Progenitor cell of endocrine pancreas (in vitro differentiated cells): ENCODE measurements at places on chromosomes 4 and X. TPM values are rescaled to one million over a fixed set of nuclear protein-coding genes. Genes with fewer than 3 reads are reported as not detected.

The ADGRL3 gene
- 5.6 and 7.0 TPM in 2 replicates for total RNA-seq

The NAA11 gene
- total RNA-seq, result not detected in 2 replicates

The ADGRG2 gene
- total RNA-seq, result 0.81 and 1.4 TPM in 2 replicates

The MAGEB4 gene
- not detected in 2 replicates for total RNA-seq

GRCh38 chrX:123422875-123423274, 238.8 kb downstream of the GRIA3 start:
- no peak for DNase-seq

GRCh38 chr4:40536032-40536431, 93.6 kb downstream of the RBM47 start:
- no peak for DNase-seq

DNA sequence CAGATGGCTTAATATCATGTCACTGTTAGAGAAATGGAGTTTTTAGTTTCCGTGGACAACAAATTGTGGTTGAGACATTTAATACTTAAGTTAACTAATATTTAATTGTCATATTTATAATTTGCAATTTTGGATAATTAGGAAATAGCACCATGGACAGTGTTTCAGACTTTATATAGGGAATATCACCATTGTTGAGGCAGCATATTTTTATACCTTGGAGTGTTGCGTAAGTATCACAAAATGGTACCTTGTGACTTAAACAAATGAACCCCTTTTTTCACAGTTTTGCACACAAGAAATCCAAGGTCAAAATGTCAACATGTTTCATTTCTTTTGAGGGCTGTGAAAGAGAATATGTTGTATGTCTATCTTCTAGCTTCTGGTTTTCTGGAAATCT, 539.9 kb downstream of the TECRL start:
- DNase-seq, result no peak

- DNase-seq, result no peak
Observed at GRCh38 chr4:69600013-69600412, 39.4 kb downstream of the UGT2A2 start.

GRCh38 chr4:22192084-22192511, 243.5 kb upstream of the KCNIP4 start:
- DNase-seq, result no peak

DNA sequence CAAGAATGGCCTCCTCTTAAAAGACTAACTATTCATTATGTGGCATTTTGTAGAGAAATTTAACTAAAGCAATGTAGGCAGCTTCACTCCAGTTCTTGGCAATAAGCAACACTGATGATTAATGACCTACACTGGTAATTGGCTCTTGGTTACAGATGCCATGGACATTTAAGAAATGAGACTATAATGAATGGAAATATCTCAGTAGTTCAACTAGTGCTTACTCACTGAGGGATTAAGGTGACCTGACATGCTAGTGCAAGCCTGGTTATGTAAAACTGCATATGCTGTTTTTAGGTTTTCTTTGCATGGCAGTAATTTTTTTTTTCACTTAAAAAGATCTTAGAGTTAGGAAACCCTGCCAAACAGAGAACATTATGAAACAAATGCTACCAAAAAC, 152.7 kb upstream of the AADAT start:
- DNase-seq, result no peak

GRCh38 chr4:79623021-79623870, 215.2 kb upstream of the GK2 start:
- DNase-seq, result no peak
